ENCODE measurements at places on chromosomes 3 and 15. TPM values are rescaled to one million over a fixed set of nuclear protein-coding genes. Genes with fewer than 3 reads are reported as not detected.

AP3B2 gene
- total RNA-seq = 0.82 TPM

AGBL1 gene
- 3.3 TPM for total RNA-seq

DNA sequence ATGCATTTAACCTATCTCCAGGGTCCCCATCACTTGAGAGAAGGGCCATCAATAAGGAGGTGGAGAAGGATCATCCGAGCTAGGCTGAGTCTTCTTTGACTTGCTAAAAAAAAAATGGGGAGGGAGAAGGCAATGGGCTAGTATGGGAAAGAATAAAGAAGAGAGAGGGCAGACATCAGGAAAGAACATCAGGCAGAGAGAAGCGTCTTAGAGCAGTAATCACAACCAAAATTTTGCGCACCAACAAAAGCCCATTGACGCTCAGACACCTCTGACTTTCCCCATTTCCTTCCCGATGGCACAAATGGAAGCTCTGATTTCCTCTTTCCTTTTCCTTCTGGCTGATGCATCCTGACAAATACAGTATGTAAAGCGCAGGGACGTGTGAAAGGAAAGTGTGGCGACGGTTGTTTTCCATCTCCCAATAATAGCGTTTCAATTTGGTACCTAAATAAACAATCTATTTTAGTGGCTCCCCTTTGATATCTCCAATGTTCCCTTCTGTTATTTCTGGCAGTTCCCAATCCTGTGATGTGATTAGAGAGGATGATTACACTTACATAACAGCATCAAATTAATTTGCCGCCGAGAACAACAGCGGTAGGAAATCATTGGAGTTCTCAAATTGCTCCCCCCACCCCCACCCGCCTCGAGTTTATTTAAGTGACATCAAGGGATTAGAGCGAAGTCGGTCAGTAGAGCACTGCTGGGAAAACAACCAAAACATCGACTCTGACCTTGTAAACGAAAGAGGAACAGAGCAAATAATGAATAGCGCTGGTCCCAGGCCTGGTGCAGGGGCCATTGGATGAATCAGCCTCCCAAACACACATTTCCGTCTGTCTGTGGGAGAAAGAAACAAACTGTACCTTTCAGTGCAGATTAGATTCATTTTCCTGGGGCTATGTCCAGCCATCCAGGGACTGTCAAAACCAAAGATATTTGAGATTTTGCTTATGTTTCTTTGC is 273.3 kb upstream of the ICE2 start:
- no peak for DNase-seq

DNA sequence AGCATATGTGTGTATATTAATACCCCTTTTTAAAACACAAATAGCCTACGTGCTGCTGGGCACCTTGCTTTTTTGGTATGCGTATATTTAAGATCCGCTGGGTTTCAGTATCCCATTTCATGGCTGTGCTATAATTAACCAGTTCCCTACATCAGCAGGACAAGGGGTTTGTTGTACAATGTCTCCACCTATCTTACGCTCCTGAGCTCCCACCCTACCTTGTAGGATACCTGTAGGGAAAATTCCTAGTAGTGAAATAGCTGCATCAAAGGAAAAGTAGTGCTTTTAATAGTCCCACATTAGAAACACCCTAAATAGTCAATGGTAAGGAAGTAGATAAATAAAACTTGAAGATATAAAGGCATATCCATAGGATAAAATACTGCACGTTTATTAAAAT is 1.4 kb downstream of the MAP6D1 start:
- no peak for DNase-seq

DNA sequence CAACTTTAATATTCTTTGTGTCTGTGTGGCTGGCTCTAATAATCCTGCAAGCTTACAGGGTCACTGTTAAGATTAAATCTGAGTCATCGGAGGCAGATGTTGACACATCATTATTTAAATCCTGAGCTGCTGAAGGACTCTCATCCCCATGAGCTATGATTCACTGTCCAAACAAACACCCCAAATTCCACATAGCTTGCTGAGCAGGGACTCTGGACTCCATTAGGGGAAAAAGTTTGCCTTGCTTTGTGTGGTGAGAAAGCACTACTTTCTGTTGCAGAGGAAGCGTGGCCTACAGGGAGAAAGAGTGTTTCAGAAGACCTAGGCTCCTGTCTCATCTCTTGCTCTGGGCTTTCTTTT is 213.7 kb downstream of the PDCD6IP start:
- DNase-seq = no peak

- DNase-seq = no peak
These were observed 389.1 kb upstream of the NDN start for GRCh38 chr15:24076090-24076784.

KBTBD13 gene
- not detected for total RNA-seq
